ENCODE measurements at places on chromosomes 5 and 9.

DNA sequence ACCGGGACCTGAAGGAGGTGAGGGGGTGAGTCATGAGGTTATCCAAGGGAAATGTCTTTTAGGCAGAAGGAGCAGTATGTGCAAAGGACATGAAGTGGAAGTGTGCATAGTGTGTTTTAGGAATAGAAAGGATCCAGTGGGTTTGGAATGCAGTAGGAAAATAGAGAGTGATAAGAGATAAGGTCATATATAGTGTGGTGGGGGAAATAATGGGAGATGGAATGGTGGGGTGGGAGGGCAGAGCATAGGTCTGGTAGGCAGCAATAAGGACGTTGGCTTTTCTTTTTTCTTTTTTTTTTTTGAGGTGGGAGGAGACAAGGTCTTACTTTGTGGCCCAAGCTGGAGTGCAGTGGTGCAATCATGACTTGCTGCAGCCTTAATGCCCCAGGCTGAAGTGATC, 17.8 kb downstream of the SNX24 start:
- no peak for DNase-seq

- DNase-seq, result no peak
Observed at GRCh38 chr9:38442473-38443096, 18.3 kb upstream of the IGFBPL1 start.

- no peak for DNase-seq
Observed at GRCh38 chr9:71719562-71719961, 48.8 kb downstream of the CEMIP2 start.

DNA sequence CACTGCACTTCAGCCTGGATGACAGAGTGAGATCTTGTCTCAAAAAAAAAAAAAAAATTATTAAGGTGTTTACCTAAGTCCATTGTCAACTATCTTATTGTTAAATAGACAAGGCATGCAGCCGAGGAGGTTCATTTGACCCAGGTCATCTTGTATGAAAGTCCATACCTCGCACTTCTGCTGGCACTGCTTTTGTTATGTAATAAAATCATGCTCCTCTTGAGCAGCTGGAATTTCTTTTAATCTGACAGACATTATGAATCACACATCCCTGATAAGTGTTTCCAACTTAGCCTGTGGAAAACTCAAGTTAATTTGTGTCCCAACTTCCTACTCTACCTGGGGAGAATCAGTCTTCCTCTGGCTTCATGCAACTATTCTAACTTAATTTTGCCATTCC, 315.6 kb upstream of the KLF4 start:
- DNase-seq, result no peak

DNA sequence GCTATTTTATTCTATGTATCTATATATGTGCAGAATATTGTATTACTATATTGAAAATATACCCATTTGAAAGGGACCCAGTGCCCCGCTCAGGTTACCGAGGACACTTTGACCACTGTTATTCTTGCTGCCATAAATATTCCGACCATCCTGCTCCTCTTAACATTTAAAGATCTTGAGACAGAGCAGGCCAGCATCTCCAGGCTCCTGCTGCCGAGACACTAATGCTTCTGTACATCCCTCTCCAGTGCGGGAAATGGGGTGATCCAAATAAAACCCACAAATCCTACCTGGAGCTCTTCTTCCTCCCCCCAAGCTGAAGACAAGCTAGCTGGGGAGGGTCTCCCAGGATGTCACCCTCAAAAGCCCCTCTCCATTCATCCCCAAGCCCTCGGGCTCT, 3.9 kb downstream of the SH3PXD2B start:
- DNase-seq, result no peak

- no peak for DNase-seq
Observed at GRCh38 chr5:81898403-81898802, 73.4 kb upstream of the ATG10 start.

GRCh38 chr5:170525470-170526211, 21.8 kb downstream of the KCNIP1 start:
- DNase-seq, result no peak

DNA sequence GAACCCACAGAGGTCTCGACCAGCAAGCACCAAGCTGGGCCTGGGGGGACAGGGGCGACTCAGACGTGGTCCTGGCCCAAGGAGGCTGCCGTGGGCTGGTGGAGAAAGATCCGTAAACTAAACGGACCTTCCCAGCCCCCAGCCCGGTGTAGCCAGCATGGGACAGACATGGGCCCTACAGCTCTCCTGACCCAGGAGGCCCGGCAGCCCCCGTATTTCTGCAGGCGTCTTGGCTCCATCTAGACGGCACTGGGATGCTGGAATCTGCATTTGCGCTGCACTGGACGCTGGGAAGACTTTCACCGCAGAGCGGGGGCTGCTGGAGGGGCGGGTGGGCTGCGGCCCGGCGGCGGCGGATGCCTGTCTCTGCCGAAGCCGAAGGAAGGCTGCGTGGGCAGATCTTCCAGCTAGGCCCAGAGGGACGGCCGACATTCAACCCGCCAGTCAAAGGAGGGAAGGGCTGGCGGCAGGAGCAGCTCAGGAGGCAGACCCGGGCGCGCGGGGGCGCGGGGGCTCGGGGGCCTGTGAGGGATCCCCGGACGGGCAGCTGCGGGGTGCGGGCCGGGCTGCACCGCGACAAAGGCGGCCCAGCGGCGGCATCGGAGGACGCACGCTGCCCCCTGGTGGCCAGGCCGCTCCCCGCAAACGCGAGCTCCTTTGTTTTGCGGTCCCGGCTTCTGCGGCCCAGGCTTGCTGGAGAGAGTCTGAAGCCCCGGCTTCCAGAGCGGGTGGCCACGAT, 266.2 kb downstream of the NSG2 start:
- DNase-seq, result peak; percentile 83

- DNase-seq, result no peak
Observed at GRCh38 chr9:127035948-127036347, 86.5 kb downstream of the ANGPTL2 start.

- peak; percentile 13 for DNase-seq
Observed at GRCh38 chr5:36870399-36871040, 6.0 kb upstream of the NIPBL start.

- no peak for DNase-seq
Observed at GRCh38 chr5:50751064-50751657, 84.7 kb downstream of the PARP8 start.

- no peak for DNase-seq
Observed at GRCh38 chr5:175257847-175258194, 186.2 kb downstream of the DRD1 start.

DNA sequence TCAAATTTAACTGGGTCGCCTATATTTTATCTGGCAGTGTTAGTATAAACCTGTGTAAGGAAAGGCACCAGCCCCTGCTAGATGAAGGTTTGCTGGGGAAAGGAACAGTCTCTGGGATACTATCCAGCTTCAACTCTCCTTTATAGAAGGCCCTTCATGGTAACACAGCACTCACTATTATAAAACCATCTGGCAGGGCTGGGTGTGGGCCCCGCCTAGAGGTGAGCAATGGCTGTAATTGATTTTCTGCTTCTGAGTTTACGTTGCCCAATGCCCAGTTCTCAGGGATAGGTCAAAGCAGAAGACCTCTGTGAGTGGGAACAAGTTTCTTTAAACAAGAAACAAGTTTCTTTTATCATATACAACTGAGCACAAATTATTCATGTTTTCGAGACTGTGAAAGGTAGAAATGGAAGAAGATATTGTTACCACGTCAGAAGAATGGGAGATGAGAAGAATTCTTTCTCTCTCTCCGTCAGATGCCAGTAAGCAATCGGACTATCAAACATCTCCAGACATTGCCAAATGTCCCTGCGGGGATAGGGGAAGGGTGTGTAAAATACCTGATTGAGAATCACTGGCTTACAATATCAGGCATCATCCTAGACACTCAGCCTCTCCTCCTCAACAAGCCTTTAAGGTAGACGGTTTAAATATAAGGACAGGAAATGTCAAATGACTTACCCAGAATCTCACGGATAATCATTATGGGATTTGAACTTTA, 205.9 kb downstream of the PDZD2 start:
- DNase-seq, result no peak

DNA sequence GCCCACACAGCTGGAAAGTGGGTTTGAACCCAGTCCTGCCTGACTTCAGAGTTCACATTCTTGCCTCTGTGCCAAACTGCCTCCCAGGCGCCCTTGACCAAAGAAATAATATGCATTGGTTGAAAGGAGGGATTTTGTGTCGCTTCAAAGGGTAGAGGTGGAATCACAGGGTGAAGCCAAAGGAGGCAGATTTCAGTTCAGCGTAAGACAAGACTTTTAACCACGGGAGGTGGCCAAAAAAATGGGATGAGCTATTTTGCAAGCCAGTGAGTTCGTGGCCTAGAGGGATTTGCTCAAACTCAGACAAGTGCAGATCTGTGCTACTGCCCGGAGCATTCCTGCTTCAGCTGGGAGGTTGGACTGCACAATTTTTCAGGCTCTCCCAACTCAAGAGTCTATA, 57.6 kb upstream of the RANBP3L start:
- DNase-seq, result no peak

DNA sequence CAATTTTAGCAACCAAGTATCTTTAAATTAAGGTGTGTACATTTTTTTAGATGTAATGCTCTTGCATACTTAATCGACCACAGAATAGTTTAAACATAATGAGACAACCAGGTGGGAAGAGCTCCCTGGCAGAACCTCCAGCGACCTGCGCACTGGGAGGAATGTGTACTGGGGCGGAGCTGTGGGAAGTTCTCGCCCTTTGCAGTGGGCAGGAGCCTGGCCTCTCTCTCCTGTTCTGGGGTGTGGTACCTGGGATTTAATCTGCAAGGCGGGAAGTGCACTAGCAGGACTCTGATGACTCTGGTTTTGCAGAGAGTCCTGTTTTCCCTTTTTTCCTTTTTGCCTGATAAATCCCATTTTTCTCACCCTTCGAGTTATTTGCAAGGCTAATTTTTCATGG, 150.7 kb downstream of the SLC28A3 start:
- no peak for DNase-seq

DNA sequence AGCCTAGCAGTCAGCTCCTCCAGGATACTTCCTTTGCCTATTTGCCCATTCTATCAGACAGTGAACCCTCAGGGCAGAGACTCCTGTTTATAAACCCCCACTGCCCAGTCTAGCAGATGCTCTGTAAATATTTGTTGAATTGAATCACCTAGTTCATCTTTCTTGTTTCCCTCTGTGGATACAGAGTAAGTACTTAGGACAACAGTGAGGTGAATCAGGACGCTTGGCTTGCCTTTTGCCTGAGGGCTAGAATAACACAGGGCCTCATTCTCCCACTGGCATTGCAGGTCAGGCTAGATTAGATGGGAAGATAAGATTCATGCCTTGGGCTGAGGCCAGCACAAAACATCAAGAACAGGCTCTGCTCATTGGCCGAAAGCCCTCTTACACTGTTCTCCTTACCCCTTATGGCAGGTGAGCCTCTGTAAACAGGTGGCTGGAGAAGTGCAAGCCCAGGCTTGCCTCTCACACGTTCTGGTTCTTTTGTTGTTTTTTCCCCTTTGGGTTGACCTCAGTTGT, 22.2 kb downstream of the TNFSF8 start:
- DNase-seq, result no peak

DNA sequence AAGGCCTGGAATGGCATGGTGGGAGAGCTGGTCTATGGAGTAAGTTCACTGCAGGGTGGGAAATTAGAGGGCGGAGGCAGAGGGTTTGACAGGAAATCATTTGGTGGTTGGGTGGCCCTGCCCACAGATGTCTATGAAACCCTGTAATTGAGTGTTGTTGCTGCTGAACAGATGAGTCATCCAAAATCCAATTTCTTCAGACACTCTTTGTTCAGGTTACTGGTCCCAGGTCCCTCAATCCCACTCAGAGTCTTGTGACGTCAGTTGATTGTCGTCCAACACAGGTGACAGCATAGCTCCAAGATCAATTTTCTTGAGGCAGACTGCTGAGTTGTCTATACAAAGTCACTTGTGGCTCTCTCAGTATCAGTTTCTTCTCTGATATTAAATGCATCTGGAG, 208.6 kb downstream of the GRIA1 start:
- no peak for DNase-seq

- no peak for DNase-seq
Observed at GRCh38 chr5:74279244-74279643, 361.3 kb downstream of the ENC1 start.

GRCh38 chr5:145072889-145073288, 762.3 kb downstream of the PRELID2 start:
- DNase-seq, result no peak
